ENCODE measurements at places on chromosomes 2 and 18.

- DNase-seq: no peak
These were observed 9.7 kb downstream of the ERFE start for GRCh38 chr2:238168196-238169047.

GRCh38 chr2:172053486-172053885 is 31.8 kb upstream of the DLX1 start:
- no peak for DNase-seq

DNA sequence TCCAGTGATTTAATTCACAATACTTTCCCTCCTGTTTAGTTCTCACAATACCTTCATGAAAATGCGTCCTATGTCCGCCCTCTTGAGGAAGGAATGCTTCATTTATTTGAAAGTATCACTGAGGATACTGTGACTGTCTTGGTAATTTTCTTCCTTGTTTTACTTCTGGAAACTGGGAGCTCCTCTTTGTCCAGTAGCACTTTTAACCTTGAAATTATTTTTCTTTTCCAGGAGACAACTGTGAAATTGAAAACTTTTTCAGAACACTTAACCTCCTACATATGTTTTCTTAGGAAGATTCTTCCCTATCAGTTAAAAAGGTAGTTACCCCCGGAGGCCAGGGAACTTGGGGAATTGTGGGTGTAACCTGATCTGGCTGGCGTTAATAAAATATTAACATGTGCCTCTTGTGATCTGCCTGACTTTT is 58.9 kb upstream of the STON1 start:
- no peak for DNase-seq

- no peak for DNase-seq
These were observed 9.5 kb upstream of the CNNM3 start for GRCh38 chr2:96806468-96807126.

DNA sequence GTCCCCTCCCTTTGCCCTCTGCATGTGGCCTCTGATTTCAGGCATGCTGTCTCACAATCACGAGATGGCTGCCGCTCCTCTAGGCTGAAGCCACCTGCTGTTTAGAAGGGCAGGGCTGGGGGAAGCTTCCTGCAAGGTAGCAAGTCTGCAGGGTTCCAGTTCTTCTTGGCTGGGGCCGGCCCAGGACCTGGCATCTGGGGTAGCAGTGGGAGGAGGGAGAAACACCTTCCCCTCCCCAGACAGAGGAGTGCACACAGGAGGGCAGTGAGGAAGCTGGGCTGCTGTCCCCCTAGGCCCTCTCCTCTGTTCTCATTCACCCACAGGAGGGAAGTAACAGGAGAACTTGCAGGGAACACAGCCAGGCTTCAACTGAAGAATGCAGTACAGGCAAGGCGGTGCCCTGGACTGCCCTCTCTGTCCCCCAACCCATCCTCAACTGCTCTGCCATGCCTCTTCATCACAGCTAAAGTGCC is 345.9 kb upstream of the HS6ST1 start:
- DNase-seq: no peak

DNA sequence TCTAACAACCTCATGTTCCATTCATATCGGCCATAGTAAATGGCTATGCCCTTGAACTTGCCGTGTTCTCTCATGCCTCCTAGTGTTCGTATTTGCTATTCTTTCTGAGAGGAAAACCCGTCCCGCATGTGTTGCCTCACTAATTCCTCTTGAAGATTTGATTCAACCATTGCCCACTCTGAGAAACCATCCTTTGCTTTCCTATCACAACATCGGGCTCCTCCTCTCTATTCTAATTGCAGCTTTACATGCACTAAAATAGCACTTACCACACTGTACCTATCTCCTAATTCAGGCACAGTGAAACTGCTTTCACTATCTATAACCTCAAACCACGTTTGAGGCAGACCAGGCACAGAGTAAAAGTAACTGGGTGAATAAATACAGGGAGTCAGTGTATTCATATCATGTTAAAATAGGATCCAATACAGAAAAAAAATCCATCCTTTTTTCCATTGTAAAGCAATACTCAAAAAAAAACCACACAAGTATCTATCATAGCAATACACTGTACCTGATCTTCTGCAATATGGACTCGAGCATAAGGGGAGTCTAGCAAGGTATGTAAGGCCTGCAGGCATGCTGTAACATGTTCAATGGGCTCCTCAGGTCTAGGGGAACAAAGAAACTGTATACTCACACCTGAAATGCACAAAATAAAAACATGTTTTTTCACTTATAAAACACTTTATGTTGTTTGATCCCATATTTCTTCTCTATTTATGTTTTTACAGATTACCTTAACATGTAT is 39.0 kb upstream of the STRN start:
- DNase-seq: no peak

- no peak for DNase-seq
These were observed 128.3 kb upstream of the HS6ST1 start for GRCh38 chr2:128446874-128447537.

DNA sequence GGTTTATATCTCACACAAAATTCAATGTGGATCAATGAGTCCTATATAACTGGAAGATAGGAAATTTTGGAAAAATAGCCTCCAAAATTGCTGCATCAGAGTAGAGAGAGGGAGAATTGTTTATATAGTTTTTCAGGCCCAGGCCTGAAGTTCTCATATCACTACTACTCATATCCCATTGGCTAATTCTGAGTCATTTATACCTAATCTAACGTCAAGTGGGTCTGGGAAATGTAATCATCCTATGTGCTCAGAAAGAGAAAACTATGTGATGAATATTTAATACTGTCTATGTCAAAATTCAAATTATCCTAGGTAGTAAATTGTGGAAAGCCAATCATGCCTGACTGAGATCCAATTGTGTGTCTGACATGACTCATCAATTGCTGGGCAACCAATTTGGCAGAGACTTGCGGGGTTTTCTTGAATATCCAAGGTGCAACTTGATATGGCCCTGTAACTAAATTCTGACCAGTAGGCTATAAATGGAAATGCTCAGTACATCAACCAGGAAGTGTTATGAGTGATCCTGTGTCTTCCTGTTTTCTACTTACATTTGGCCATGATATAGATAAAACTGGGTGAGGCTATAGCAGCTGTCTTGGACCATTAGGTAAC is 744.4 kb downstream of the KCNJ3 start:
- no peak for DNase-seq

DNA sequence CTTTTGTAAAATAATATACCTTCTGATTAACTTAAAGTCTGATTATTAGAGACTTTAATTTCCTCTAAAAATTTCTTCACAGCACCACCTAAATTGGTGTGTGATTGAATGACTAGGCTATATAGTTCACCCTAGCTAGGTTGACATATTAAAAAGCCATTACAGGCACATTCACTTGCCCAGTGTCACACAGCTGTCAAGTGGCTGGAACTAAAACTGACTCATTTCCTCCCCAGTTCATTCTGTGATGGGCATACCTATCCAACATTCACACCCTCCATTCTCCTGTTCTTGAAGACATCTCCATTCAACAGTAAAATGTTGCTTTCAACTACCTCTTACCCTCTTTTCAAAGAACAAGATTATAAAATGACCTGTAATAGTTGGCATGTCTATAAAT is 334.5 kb downstream of the ARHGAP15 start:
- DNase-seq: no peak

GRCh38 chr18:10194592-10194991 is 259.8 kb upstream of the APCDD1 start:
- no peak for DNase-seq

- DNase-seq: no peak
These were observed 98.0 kb downstream of the STPG4 start for GRCh38 chr2:47056868-47057686.

DNA sequence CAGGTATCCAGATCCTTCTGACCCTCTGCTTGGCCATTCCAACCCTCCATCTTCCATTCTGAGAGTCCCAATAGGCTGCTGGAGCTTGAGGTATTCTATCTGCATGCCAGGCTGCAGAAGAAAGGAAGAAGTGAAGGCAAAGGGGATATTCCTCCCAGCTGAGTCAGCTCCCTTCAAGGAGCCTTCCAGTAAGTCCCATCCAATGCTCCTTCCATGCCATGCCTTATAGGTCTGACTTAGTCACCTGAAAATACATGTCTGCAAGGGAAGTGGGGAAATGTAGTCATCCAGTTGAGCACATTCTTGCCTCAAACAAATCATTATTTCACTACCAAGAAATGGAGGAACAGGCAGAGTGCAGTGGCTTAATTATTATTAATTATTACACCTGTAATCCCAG is 464.6 kb downstream of the CNTNAP5 start:
- DNase-seq: no peak

DNA sequence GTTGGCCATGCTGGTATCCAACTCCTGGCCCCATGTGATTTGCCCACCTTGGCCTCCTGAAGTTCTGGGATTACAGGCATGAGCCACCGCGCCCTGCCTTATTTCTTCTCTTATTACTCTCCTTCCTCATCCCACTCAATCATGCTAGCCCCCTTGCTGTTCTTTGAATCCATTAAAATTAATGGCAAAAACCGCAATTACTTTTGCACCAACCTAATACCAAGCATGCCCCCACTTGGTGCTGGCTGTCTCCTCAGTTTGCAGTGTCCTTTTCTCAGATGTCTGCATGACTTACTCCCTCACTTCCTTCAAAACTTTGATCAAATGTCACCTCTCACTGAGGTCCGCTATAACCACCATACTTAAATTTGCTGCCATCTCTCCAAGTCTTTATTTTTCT is 34.6 kb downstream of the DYTN start:
- DNase-seq: no peak

DNA sequence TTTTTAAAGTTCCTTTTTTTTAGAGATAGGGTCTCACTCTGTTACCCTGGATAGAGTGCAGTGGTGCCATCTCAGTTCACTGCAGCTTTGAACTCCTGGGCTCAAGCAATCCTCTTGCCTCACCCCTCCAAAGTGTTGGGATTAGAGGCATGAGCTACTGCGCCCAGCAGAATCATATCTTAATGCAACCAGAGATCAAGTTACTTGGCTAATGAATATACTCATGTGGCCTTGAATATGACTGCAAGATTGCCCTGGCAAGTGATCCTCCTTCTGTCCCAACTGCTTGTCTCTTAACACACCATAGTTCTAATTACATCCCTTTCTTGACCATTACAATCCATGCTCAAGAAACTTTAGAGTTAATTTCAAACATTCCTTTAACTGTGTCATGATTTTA is 133.5 kb downstream of the SRBD1 start:
- DNase-seq: no peak

- DNase-seq: no peak
These were observed 319.6 kb upstream of the REV1 start for GRCh38 chr2:99809259-99809900.

GRCh38 chr2:46248171-46248570 is 49.0 kb upstream of the EPAS1 start:
- no peak for DNase-seq

DNA sequence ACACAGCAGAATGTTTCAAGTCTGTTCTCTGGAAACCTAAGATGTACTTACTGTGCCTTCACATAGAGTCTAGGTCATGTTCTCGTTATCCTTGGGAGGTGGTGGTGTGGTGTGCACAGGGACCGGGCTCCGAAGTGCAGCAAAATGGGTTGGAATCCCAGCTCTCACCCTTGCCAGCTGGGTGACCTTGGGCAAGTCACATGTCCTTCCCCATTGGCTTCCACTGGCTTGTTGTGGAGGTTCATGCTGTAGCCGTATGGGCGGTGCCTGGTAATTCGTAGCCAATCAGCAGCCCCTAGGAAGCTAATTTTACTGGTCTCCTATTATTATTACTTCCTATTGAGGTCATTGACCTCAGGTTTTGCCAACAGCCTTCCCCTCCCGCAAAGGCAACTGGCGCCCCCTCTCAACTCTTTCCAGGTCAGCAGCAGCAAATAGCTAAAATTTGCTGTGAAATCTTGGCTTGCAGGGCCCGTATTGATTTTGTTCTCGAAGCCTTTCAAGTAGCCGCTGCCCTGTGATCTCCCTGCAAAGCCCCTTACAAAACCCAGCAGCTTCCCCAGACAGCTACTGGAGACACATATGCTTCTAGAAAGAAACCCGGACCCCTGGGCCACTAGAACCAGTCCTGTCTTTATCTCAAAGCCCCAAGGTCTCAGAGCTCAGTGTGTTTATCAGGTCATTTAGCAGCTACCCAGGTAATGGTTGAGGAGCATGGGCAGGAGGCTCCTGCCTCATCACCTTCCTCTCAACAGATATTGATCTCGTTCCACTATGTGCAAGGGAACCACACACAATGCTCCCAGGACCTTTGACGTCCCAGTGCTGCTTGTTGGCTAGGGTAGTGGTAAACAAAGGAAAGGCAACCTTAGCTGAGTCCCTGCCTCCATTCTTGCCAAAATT is 66.5 kb upstream of the SLC1A4 start:
- DNase-seq: no peak

DNA sequence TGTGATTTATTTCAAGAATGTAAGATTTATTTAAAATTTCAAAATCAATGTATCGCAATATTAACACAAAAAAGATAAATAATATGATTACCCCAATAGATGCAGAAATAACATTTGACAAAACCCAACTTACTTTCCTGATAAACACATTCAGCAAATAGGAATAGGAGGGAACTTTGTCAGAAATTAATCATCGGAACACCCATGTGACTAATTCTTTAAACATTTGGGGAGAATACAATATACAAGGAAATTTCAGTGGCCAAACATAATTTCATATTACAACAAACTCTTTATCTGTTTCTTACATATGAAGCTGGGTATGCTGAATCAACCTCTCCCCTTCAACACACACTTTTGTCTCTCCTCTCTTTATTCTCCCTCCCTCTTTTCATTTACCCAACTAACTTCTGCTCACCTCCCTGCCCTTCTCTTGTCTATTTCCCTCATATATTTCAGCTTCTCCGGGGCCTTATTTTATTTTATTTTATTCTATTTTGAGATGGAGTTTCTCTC is 309.6 kb upstream of the CNTNAP5 start:
- DNase-seq: no peak

GRCh38 chr2:16617282-16618266 is 48.1 kb downstream of the CYRIA start:
- no peak for DNase-seq

GRCh38 chr2:104405623-104406022 is 448.3 kb upstream of the POU3F3 start:
- no peak for DNase-seq

DNA sequence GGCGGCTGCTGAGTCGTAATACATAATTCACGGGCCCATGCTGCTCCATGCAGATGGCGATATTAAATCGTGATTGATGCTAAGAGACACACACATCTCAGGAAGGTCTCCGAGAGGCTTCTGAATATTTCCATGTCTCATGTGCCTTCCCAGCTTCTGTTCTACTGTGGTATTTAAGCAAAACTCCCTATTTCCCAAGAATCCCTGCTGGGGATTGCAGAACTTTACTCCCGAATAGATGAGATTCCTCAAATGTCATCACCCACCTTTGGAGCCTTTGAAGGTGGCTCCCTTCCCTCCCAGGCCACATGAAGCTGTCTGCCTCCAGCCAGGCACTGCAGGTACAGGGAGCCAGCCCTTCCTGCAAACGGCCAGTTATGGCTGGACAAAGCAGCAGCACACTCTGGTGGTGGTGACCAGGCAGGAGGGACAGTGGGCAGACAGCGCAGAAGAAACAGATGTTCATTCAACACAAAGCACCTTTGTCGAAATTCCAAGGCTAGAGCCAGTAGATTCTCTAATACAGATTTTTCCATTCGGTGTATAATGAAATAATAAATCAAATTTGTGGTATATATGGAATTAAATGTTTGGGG is 14.1 kb downstream of the NRP2 start:
- no peak for DNase-seq

- no peak for DNase-seq
These were observed 95.4 kb downstream of the HAUS1 start for GRCh38 chr18:46199515-46200147.

GRCh38 chr18:63182861-63183260 is 136.7 kb downstream of the BCL2 start:
- DNase-seq: no peak

- no peak for DNase-seq
These were observed 66.9 kb downstream of the STK39 start for GRCh38 chr2:168180483-168180882.

Data from GOT3 (cell line).